Vagina (tissue), 2 donors: ENCODE measurements at places on chromosomes 16 and 17.

GRCh38 chr17:42182927-42183734 lies 2.1 kb downstream of the HCRT start:
- H3K36me3 ChIP-seq, result no peaks in the 10 kb centered on the region
- no peak for DNase-seq
- H3K27me3 ChIP-seq, result peaks cover 8% of the 10 kb centered on the region
- no peak overlapping the region for H3K27ac ChIP-seq
- no peak overlapping the region for H3K4me3 ChIP-seq

DNA sequence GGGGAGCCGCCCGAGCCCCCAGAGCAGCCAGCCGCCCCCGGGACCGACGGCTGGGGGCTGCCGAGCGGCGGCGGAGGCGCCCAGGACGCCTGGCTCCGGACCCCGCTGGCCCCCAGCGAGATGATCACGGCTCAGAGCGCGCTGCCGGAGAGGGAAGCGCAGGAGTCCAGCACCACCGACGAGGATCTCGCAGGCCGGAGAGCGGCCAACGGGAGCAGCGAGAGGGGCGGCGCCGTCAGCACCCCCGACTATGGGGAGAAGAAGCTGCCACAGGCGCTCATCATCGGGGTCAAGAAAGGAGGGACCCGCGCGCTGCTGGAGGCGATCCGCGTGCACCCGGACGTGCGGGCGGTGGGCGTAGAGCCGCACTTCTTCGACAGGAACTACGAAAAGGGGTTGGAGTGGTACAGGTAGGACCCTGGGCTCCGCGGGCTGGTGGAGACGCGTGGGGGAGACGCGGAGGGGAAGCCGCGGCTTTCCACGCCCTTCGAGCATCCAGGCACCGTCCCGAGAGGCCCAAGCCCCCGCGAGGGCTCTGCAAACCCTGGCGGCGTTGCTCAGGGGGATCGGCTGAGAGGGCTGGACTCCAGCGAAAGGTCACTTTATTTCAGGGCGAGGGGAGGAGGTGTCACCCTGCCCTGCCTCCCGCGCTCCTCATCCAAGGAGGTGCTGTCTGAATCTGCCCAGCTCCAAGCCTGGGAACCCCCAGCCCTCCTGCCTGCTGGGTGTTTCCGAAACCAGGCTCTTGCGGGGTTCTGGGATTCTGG lies 1.2 kb downstream of the HS3ST4 start:
- no peak overlapping the region for H3K27ac ChIP-seq
- H3K4me1 ChIP-seq, result no peaks in the 10 kb centered on the region
- no peak for DNase-seq
- H3K4me3 ChIP-seq, result peak overlapping the region; percentile 16
- H3K27me3 ChIP-seq, result peaks cover 4% of the 10 kb centered on the region

DNA sequence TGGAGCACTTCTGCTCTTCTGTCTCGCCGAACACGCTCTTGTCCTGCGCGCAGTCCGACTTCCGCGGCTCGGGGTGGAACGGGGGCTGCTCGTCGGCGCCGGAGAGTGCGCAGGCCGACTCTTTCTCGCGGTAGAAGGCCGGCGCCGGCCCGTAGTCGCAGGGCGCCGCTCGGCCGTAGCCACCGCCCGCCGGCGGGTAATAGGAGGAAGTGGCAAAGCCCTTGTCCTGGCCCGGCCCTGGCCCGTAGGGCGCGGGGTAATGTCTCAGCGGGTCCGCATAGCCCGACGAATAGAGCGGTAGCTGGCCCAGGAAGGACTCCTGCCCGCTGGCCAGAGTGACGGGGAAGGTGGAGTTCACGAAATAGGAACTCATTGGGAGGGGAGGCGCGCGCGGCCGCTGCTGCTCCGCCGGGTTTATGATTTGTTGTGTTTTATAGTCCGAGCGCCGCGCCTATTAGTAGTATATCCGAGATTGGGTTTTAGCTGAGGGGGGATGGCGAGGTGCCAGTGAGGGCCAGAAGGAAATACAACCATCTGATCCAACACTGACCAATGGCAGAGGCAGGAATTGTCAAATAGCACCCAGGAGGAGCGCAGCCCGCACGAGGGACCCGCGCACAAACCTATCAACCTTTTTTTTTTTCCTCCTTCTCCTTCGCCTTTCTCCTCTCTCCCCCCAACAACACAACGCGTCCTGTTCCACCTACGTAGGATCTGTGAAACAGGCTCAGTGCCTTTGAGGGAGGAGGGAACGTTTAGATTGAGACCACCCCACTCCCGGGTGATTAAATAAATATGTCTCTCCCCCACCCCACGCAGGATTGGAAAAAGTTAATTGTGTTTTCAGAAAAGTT lies 4.4 kb upstream of the HOXB5 start:
- H3K4me1 ChIP-seq, result peaks cover 43% of the 10 kb centered on the region
- no peaks in the 10 kb centered on the region for H3K36me3 ChIP-seq
- H3K27me3 ChIP-seq, result peaks cover 1% of the 10 kb centered on the region
- DNase-seq, result no peak
- peak overlapping the region; percentile 45 for H3K4me3 ChIP-seq

- no peaks in the 10 kb centered on the region for H3K4me1 ChIP-seq
- H3K4me3 ChIP-seq, result no peak overlapping the region
- H3K36me3 ChIP-seq, result no peaks in the 10 kb centered on the region
- H3K27ac ChIP-seq, result no peak overlapping the region
- H3K27me3 ChIP-seq, result no peaks in the 10 kb centered on the region
Observed at GRCh38 chr16:68907781-68908181, 64.5 kb downstream of the TANGO6 start.

- DNase-seq, result no peak
- H3K36me3 ChIP-seq, result no peaks in the 10 kb centered on the region
- no peak overlapping the region for H3K4me3 ChIP-seq
- peak overlapping the region; percentile 95 for H3K27ac ChIP-seq
Observed at GRCh38 chr17:73335591-73336407, 24.0 kb upstream of the CDC42EP4 start.

GRCh38 chr17:81672954-81673353 lies 6.4 kb downstream of the CCDC137 start:
- H3K36me3 ChIP-seq, result no peaks in the 10 kb centered on the region
- H3K4me3 ChIP-seq, result no peak overlapping the region
- H3K27me3 ChIP-seq, result no peaks in the 10 kb centered on the region
- no peak overlapping the region for H3K27ac ChIP-seq
- DNase-seq, result no peak

- H3K27ac ChIP-seq, result no peak overlapping the region
- no peak for DNase-seq
- H3K36me3 ChIP-seq, result no peaks in the 10 kb centered on the region
- H3K27me3 ChIP-seq, result peaks cover 50% of the 10 kb centered on the region
- H3K4me1 ChIP-seq, result peaks cover 49% of the 10 kb centered on the region
- H3K4me3 ChIP-seq, result no peak overlapping the region
Observed at GRCh38 chr17:79803997-79804855, 7.3 kb upstream of the CBX8 start.

DNA sequence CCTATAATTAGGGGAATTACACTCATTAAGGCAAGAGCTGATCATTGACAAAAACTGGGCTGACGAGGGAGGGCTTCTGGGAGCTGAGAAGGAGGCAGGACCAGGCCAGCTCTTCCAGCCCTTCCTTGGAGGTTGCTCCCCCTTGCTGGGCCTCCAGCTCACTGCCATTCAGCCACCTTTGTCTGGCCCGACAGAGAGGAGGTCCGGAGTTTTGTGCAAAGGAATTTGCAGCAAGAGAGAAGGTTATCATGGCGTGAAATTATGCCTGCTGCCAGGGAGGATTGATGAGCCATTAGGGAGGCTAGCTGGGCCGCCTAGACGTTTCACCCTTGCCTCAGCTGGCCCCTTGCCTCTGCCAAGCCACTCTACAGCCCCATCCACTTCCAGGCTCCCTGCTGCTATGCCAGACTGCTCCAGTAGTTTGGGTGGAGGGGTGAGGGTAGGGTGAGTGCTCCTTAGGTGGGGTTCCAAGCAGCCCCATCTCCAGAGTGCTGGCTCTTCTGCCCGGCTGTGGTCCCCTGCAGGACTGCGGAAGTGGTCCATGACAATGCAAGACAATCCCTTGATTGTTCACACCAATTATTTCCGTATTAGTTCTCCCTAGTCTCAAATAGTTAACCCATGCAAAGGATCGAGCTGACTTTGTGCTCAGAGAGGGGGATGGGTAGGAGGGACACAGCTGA lies 17.1 kb upstream of the PHF12 start:
- no peaks in the 10 kb centered on the region for H3K36me3 ChIP-seq
- no peak overlapping the region for H3K4me3 ChIP-seq
- peaks cover 7% of the 10 kb centered on the region for H3K4me1 ChIP-seq

DNA sequence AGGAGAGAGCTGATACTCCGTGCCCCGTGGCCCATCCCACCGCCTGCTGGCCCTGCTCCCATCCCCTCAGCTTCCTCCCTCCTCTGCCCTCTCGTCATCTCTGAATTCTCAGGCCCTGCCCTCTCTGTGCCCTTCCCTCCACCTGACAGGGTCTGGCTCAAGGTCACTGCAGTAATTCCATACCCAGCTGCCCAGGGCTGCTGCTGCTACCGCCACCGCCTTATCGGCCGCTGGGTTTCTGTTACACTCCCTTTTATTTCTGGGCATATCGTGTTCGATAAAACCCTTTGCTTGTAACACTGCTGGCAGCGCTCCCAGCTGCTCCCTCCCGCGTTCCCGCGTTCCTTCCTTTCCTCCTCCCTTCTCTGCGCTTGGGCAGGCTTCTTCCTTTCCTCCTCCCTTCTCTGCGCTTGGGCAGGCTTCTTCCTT lies 1.2 kb downstream of the EPN3 start:
- no peaks in the 10 kb centered on the region for H3K36me3 ChIP-seq
- peak overlapping the region; percentile 54 for H3K27ac ChIP-seq
- peaks cover 14% of the 10 kb centered on the region for H3K27me3 ChIP-seq

DNA sequence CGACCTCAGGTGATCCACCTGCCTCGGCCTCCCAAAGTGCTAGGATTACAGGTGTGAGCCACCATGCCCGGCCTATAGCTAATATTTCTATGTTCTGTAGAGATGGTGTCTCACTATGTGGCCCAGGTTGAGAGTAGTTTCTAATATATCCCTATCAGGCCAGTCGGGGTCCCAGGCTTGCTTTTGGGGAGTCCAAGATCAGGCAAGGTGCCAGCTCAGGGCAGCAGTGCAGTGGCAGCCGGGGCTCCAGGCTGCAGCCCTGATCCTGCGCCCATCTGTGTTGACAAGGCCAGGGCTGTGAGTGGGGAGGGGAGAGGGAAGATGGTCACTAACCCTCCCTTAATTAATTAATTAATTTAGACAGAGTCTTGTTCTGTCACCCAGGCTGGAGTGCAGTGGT lies 77.6 kb upstream of the CDC42EP4 start:
- H3K4me1 ChIP-seq, result no peaks in the 10 kb centered on the region
- no peak overlapping the region for H3K4me3 ChIP-seq
- DNase-seq, result no peak
- H3K27ac ChIP-seq, result no peak overlapping the region
- H3K36me3 ChIP-seq, result no peaks in the 10 kb centered on the region
- H3K27me3 ChIP-seq, result no peaks in the 10 kb centered on the region

DNA sequence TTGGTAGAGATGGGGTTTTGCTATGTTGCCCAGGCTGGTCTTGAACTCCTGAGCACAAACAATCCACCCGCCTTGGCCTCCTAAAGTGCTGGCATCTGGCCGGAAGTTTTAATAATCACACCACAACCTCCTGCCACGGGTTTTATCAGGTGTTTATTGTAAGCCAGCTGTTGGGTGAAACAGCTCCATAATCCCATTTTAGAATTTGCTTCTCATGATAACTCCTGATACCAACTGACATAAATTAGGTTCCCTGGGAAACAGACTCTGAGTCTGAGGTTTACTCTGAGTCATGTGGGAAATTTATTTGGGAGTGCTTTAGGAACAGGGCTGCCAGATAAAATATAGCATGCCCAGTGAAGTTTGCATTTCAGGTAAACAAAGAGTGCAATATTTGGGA lies 122.6 kb upstream of the MED13 start:
- no peak overlapping the region for H3K4me3 ChIP-seq
- no peaks in the 10 kb centered on the region for H3K36me3 ChIP-seq
- H3K27me3 ChIP-seq, result no peaks in the 10 kb centered on the region
- H3K27ac ChIP-seq, result no peak overlapping the region

- H3K4me1 ChIP-seq, result peaks cover 43% of the 10 kb centered on the region
- H3K36me3 ChIP-seq, result peaks cover 73% of the 10 kb centered on the region
- no peak for DNase-seq
- H3K27me3 ChIP-seq, result no peaks in the 10 kb centered on the region
- no peak overlapping the region for H3K27ac ChIP-seq
Observed at GRCh38 chr16:57469046-57469445, 6.6 kb downstream of the POLR2C start.

GRCh38 chr16:30535106-30535776 lies 583 bp upstream of the ZNF747 start:
- H3K4me3 ChIP-seq, result peak overlapping the region; percentile 92
- peaks cover 38% of the 10 kb centered on the region for H3K4me1 ChIP-seq
- H3K27me3 ChIP-seq, result no peaks in the 10 kb centered on the region
- no peak for DNase-seq
- peaks cover 10% of the 10 kb centered on the region for H3K36me3 ChIP-seq

- H3K36me3 ChIP-seq, result no peaks in the 10 kb centered on the region
- no peak overlapping the region for H3K4me3 ChIP-seq
- H3K27me3 ChIP-seq, result no peaks in the 10 kb centered on the region
- H3K27ac ChIP-seq, result no peak overlapping the region
Observed at GRCh38 chr17:75552425-75553294, 27.2 kb downstream of the LLGL2 start.

GRCh38 chr16:30662449-30662848 lies 4.2 kb downstream of the FBRS start:
- H3K36me3 ChIP-seq, result peaks cover 67% of the 10 kb centered on the region
- H3K27me3 ChIP-seq, result no peaks in the 10 kb centered on the region
- H3K27ac ChIP-seq, result no peak overlapping the region
- peaks cover 57% of the 10 kb centered on the region for H3K4me1 ChIP-seq
- no peak for DNase-seq

DNA sequence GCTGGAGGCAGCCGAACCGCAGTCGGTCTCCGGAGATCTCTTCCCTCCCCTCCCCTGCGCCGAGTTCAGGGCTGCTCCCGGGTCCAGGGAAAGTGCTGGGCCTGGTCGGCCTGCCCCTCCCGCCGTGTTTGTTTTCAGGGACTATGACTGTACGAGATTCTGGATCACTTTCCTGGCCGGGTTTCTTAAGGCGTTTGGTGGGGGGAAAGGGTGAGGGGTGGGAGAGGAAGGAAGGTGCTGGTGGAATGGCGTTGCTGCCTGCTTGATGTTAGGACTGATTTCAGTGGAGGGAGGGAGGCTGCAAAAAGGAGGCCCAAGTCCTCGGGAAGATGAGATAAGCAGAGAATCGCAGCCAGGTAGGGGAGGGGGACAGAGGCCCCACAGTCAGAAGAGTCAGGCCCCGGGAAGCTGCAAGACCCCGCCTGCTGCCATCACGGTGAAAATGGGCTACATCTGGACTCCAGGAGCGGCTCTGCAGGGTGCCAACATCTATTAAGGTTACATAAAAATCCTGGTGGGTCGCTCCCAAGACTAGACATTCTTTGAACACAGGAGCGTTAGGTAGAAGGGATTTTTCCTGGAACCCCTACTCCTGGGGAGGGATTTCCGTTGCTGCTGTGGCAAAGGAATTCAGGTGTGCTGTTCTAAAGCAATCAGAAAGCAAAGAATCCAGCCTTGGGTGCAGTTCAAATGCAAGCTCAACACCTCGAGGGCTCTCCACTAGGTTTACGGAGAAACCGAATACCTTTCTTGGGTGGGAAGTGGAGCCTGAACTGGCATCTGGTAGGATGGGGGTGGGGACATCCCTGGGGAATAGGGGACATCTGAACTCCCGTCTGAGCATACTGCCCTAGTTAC lies 1.2 kb downstream of the ARHGAP44 start:
- H3K36me3 ChIP-seq, result no peaks in the 10 kb centered on the region
- H3K27ac ChIP-seq, result peak overlapping the region; percentile 63
- H3K4me3 ChIP-seq, result peak overlapping the region; percentile 66
- DNase-seq, result no peak
- H3K27me3 ChIP-seq, result no peaks in the 10 kb centered on the region
- H3K4me1 ChIP-seq, result peaks cover 11% of the 10 kb centered on the region
